ENCODE measurements at places on chromosomes 6 and 20.

DNA sequence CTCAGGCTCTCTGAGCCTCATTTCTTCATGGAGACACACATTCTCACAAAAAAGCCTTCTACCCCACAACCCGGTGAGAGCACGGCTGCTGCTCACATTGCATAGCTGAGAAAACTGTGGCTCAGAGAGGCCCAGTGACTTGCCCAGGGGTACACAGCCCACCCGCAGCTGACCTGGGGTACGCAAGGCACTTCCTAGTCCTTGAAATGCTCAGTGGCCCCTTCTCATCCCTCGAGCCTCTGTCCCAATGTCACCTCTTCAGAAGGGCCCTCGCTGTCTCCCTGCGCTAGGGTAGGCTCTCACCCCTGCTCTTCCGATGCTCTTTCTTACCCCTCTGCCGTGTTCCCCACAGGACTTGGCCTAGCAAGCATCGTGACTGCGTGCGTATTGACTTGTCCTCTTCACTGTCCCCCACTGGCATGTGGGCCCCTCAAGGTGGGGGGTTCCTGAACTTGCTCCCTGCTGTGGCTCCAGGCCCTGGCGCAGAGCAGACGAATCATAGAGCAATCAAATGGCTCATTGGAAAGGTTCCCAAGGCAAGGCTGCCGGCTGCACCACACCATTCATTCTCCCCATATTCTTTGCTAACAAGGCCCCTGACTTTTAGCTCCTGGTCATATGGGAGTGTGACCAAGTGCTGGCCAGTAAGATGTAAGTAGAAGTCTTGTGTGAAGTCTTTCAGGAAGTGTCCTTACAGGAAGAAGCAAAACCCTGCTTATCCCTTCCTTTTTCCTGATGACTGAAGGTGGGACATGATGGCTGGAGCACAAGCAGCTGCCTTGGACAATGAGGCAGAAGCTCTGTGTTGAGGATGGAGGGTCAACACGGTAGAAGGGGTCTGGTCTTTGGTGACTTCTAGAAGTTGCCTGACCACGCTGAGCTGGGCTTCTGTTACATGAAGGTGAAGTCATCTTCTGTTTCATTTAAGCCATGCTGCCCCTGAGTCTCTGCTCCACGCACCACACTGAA lies 22.7 kb downstream of the PCK1 start:
- DNase-seq: no peak

- no peak for DNase-seq
Observed at GRCh38 chr20:12211361-12211760, 293.7 kb downstream of the BTBD3 start.

DNA sequence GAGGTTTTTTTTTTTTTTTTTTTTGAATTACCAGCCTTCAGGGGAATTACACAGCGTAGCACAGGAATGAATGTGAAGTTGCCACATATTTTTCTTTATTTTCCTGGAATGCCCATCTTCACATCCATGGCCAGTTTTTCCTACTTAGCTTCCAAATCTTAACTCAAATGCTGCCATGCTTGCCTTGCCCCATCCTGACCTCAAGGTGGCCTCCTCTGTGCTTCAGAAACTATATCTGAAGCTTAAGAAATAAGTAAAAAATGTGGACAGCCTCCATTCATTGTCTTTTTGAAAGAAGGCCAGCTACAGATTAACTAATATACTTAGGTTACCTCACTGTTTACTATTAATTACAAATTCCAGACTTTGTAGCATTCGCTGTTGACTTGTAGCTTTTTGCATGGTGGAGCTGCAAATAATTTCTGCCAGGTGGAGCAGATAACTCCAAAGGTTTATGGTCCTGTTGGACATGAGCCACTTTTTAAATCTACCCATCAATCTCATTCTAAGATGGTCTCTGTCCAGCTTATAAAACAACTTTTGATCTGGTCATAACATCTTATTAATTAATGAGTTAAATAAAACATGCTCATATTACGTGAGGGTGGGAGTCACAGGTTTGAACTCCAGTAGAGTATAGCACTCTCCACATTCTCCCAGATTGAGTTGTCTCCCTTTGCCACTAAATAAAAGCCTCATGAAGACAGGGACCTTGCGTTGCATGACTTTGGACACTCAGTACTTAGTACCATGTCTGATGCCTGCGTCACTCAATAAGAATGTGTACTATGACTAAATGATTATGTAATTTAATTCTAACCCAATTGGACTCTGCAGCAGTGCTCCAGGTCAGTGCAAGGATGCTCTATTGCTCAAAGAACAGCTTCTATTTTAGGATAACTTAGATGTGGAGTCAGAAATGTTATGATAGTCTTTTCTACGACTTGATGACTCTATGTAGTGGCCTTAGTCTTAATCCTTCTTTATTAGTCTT lies 678.6 kb upstream of the CITED2 start:
- no peak for DNase-seq

DNA sequence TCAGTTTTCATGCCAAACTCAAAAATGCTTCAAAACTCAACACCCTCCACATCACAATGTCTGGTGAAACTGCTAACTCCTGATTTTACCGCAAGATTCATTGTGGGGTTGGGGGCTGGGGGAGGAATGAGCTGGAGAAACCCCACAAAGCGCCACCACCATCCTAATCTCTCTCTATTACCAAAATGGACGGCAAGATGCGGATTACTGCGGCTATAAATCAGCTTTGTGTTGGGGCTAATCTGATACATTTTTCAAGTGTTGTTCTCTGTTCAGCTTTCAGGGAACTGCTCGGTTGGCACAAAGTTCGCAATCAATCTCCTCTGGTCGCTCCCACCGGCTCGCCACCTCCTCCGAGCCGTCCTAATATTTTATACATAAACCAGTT lies 83.7 kb downstream of the TMEM242 start:
- DNase-seq: no peak

- DNase-seq: no peak
Observed at GRCh38 chr20:1887321-1887720, 7.9 kb upstream of the SIRPA start.

DNA sequence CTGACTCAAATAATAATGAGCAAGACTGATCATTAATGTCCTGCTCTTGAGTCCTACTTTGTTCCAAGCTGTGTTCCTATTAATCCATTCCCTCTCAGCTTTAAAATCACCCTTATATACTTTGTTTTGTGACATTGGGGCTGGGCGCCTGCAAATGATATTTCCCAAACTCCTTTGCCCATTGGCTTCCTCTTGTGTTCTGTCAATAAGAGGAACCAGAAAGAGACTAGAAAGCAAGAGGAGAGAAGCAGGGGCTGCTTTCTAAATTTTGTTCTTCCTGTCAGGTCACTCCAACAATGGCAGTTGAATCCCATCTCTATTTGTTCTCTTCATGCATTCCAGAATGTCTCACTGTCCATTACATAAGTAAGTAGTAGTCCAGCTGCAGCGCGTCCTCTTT lies 21.6 kb upstream of the TRIM27 start:
- no peak for DNase-seq

GRCh38 chr6:53128842-53129241 lies 19.8 kb downstream of the GCM1 start:
- DNase-seq: no peak

DNA sequence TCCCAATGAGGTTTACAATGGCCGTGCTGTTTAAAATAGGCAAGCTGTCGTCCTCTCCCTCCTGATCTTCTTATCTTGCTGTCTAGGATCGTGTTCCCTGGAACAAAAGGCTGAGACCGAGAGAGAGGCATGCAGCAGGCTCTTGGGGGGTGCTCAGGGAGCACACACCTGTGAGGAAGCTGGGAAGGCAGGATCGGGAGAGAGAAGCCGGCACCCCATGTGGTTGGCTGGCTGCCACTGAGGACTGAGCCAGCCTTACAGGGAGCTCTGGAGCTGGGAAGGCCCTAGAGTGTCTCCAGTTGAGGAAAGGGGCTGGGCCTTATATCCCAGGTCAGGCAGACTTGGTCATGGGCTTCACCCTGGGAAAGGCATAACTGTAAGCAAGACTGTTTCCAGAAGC lies 184.2 kb downstream of the LY86 start:
- DNase-seq: no peak

DNA sequence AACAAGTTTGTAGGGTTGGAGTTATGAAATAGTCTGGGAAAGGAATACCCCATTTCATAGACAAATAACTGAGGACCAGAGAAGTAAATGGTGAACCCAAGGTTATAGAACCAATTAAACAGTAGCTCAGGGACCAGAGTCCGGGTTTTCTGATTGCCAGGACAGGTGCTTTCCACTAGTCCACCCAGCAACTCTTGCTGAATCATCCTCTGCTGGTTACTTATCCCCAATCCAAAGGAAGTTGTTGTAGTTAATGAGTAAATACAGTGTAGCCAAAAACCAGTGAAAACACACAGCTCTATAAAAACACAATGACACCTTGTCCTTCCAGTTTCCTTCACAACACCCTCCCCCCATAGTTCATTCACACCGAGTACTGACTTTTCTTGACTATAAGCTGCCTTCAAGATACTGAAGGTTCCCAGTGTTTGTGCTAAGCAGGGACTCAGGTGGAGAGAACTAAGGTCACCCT lies 766 bp upstream of the TINAG start:
- DNase-seq: no peak

GRCh38 chr6:76441875-76442274 lies 369.4 kb upstream of the IMPG1 start:
- DNase-seq: no peak

GRCh38 chr6:37021356-37022129 lies 16.1 kb downstream of the FGD2 start:
- DNase-seq: peak; percentile 25

GRCh38 chr6:87297119-87297518 lies 25.3 kb upstream of the SMIM8 start:
- DNase-seq: no peak

DNA sequence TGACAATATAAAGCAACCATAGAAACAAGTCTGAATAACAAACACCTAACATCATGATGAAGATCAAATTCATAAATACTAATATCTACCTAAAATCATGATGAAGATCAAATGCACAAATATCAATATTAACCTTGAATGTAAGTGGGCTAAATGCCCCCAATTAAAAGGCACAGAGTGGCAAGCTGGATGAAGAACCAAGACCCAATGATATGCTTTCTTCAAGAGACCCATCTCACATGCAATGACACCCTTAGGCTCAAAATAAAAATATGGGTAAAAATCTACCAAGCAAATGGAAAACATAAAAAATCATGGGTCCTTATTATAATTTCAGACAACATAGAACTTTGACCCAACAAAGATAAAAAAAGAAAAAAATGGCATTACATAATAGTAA lies 578.5 kb upstream of the PTCHD4 start:
- no peak for DNase-seq

DNA sequence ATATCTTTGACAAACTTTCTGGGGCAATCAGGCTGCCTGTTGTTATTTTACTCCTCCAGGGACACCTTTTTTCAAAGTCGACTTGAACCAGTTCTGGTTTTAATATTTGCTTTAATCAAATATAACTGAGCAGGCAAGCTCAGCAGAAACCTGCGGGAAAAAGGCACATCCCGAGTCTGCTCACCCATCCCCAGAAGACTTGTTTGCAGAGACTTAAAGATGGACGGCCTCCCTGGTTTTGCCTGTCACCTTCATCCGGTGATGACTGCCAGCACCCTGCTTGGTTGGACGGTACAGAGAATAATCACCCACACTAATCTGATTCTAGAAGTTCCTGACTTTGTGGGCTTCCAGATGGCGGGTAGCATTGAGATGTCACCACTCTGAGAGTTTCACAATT lies 36.8 kb downstream of the PPP1R3G start:
- no peak for DNase-seq

DNA sequence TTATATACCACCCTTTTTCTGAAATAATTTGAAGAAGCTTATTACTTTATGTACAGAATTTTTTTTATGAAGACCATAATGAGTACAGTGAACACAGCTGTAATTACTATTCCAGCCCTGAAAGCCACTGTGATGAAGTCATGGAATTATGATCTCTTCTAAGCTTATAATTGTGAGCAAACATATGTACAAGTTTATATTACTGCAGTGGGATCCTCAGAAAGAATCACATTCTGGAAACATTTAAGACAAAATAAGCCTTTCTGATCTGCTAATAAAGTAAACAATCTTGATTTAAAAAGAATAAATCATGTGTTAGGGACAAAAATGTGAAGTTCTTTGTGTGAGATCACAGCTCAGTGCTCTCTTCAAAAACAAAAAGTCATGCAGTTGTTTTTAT lies 560.4 kb downstream of the CD109 start:
- no peak for DNase-seq

GRCh38 chr20:10174400-10174799 lies 44.2 kb upstream of the SNAP25 start:
- DNase-seq: no peak

DNA sequence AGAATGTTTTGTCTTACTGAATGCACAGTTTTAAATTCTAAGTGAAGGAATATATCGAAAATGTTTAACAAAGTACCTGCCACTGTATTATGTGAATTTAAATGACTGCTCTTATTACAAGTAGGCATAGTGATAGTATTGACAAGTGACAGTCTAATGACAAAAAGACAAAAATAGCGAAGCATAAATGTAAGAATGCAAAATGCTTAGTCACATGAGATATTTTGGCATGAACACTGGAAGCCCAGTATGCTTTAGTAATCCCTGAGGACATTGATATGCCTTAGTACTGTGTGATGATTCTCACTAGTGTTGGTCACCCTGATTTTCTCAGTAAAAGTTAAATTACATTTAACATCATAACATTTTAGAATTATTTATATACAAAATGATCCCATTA lies 153.5 kb downstream of the EYA4 start:
- no peak for DNase-seq

DNA sequence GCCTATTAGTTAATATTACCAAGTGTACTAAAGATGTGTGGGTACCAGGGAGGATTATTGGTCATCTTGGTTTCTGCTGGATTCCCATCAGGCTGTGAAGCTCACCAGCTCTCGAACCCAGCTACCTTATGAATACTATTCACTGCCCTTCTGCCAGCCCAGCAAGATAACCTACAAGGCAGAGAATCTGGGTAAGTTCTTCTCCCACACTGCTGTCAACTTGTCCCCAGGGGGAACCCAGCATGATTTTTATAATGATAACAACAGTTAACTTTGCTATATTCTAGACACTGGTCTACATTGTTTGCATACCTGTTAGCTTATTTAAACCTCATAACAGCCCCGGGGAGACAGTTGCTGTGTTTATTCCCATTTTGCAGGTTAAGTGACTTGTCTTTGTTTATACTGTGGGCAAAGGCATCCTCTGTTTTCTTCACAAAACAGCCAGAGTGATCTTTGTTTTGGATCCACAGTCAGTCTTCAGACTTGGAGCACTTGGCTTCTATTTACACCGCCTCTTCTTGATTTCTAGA lies 26.5 kb downstream of the TM9SF4 start:
- DNase-seq: no peak

DNA sequence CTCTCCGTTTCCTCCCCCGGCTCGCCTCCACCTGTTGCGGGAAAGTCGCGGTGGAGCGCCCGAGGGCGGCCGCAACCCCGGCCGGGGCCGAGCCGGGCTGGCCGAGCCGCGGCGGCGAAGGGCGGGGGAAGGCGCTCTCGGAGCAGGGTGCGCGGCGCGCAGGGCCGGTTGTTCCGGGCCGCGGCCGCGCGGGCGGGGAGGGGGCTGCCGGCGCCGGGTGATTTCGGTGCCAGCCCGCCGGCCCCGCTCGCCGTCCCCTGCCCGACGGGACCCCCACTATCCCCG lies 235 bp downstream of the MAP7 start:
- no peak for DNase-seq

- DNase-seq: no peak
Observed at GRCh38 chr6:108945681-108946159, 97.5 kb downstream of the ARMC2 start.
